Esophagus mucosa (tissue), 1 donor: ENCODE measurements at places on chromosomes 4 and X. TPM values are rescaled to one million over a fixed set of nuclear protein-coding genes. Genes with fewer than 3 reads are reported as not detected.

The PAGE5 gene
- not detected for total RNA-seq

The RFC1 gene
- total RNA-seq, result 30.5 TPM

The TACR3 gene
- total RNA-seq, result not detected

The LDB2 gene
- total RNA-seq, result 4.9 TPM

The NEXMIF gene
- 0.08 TPM for total RNA-seq

The SH3RF1 gene
- 5.4 TPM for total RNA-seq

DNA sequence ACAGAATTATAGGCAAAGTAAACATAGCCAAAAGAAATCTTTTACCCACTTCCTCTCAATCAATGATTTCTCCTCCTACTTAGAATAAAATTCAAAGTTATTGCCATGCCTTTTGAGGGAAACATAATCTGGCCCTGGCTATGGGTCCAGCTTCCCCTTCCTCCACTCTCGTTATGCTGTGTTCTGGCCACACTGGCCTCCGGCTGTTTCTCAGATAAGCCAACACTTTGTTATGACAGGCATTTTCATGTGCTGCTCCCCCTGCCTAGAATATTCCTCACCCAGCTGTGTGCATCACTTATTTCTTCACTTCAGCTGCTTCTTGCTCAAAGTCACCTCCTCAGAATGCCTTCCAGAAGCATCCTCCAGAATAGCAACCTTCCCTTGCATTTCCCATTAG lies 386.6 kb upstream of the AADAT start:
- no peak for ATAC-seq

- no peak for ATAC-seq
These were observed 1848.9 kb upstream of the TENM3 start for GRCh38 chr4:180394312-180394711.

GRCh38 chr4:81589262-81589661 lies 117.6 kb upstream of the RASGEF1B start:
- no peak for ATAC-seq

- no peak for ATAC-seq
These were observed 16.4 kb upstream of the CXCL8 start for GRCh38 chr4:73723928-73724327.

- no peak for ATAC-seq
These were observed 75.8 kb upstream of the ATP6AP2 start for GRCh38 chrX:40504801-40505605.

- no peak for ATAC-seq
These were observed 8.5 kb downstream of the PITX2 start for GRCh38 chr4:110614173-110614963.

DNA sequence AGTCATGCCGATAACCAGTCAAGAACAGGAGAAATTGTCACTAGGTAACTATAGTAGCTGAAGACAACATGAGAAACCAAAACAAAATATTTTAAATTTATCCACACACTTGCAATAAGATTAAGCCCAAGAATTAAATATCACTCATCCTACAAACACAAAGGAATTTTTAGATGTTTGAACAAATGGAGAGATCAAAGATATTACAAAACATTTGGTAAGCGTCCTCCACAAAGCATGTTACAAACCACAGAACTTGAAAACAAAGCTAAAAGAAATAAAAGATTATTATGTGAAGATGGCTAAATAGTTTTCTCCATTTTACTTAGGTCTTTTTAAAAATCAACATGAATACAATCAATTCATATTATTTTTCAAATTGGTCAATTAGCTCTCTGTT lies 631.9 kb upstream of the INTU start:
- ATAC-seq, result no peak

DNA sequence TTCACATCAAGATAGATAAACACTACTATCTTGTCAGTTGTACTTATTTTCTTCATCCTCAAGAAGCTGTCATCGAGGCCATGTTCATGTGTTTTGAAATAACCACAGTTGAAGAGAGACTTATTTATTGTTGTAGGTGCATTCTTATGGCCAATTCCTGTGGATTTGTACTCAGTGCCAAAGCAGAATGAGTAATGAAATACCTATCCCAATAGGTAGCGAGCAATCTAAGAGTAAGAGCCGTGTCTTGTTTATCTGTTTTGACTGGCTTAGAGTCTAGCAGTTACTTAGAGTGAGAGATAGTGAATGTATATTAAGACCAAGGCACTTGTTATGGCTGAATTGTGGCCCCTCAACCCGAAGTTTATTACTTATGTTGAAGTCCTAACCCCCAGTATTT lies 631.0 kb upstream of the SPANXN1 start:
- no peak for ATAC-seq

- ATAC-seq, result no peak
These were observed 74.6 kb downstream of the RAPGEF2 start for GRCh38 chr4:159177265-159178150.

DNA sequence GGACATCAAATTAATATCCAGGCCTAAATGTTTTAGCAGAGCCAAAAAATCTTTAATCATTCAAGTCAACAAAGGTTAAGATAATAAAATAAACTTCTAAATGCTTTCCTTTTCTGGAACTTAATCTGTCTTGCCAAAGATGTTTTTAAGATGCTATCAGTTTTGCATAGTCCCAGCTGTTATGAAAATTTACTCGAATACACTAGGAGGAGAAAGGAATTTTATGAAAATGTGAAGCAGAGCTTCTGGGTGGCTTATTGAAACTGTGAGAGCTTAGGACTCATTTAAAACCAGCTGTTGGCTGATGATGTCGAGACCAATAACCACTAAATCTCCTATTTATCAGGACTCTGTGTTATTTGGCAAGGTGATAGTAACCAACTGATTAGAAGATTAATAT lies 202.2 kb upstream of the ETNPPL start:
- ATAC-seq, result no peak

DNA sequence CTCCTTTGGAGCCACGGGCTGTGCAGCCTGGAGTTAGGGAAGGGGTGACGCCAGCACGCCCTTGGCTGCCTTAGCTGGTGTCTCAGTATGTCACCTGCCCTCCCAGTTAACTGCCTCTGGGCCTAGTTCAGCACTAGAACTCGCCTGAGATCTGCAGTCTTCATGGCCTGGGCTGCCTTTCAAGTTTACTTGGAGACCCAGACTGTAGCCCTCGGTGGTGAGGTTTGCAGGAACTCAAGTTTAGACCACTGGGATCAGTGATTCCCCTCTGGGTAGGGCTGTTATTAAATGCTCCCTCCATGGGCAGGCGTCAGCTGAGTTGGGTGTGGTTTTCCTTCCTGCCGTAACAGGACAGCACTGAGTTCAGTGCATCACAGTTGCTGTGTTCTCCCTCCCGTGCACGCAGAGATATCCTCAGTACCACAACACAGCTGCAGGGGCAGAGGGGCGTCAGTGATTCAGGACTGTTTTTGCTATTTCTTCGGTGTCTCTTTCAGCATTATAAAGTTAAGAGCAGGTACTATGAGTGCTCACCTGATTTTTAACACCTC lies 30.5 kb downstream of the PLAC8 start:
- peak; percentile 59 for ATAC-seq

GRCh38 chr4:36241771-36242170 lies 2.5 kb downstream of the ARAP2 start:
- ATAC-seq, result no peak

DNA sequence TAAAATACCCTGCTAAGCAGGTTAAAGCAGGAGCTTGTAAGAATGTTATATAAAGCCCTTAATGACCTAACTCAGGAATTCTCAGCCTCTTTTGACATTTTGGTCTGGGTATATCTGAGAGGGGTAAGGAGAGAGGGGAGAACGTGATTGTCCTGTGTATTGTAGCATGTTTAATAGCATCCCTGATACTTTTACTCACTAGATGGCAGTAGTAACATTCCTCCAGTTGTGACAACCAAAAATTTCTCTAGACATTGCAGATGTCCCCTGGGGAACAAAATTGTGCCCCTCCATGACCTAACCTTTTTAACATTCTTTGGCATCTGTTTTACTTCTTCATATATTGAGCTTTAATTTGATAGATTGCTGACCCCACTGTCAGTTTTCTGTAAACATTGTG lies 17.9 kb downstream of the SMARCA5 start:
- no peak for ATAC-seq

- ATAC-seq, result peak; percentile 34
These were observed 324.9 kb upstream of the CASK start for GRCh38 chrX:42248226-42248625.

GRCh38 chrX:107542040-107542439 lies 86.3 kb upstream of the PRPS1 start:
- no peak for ATAC-seq

GRCh38 chrX:70635669-70636068 lies 191.0 kb downstream of the DLG3 start:
- no peak for ATAC-seq

DNA sequence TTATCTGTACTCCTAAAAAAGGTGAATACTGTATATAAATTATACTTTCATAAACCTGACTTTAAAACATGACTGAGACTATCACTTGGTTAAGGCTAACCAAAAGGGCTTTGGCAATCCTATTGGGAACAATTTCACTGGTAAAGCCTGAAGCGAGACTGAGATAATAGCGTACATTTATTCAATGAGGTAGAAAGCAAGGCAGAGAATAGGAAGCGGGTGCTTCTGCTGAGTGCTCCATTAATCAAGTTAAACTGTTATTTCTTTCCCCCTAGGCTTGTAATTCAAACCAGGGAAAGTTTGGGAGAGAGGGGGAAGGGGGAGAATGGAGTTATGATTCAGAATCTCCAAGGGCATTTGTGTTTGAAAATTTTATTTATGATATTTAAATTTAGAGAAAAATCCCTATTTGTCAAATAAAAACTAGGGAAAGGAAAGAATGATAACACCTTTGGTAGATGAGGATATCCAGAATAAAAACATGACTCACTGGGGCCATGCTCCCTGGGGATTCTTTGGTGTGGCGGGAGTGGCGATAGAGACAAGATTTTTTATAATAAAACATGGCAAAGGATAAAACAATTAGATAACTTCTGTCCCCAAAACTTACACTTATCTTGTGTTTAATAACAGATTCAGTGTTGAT lies 34.6 kb upstream of the SORBS2 start:
- no peak for ATAC-seq

GRCh38 chr4:69881173-69881773 lies 21.3 kb upstream of the SULT1E1 start:
- ATAC-seq, result peak; percentile 86

- no peak for ATAC-seq
These were observed 343.5 kb upstream of the F9 start for GRCh38 chrX:139186991-139187390.

GRCh38 chr4:127212701-127213100 lies 420.1 kb upstream of the INTU start:
- ATAC-seq, result no peak

DNA sequence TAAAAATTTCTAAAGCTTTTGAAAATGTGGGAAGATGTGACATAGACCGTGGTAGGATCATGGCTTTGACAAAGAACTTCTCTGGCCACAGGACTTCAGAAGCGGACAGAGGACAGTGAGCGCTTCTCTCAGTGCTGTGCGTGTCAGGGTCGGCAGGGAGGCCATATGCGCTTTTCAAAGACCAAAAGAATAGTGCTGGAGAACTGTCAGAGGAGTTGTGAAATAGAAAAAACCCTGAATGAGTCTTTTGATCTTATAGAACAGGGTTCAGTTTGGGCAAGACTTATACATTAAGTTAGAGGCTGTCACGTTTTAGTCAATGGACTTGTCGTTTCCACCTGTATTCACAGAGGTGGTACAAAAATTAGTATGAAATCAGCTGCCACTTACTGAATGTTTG lies 77.4 kb downstream of the PTTG2 start:
- ATAC-seq, result no peak

DNA sequence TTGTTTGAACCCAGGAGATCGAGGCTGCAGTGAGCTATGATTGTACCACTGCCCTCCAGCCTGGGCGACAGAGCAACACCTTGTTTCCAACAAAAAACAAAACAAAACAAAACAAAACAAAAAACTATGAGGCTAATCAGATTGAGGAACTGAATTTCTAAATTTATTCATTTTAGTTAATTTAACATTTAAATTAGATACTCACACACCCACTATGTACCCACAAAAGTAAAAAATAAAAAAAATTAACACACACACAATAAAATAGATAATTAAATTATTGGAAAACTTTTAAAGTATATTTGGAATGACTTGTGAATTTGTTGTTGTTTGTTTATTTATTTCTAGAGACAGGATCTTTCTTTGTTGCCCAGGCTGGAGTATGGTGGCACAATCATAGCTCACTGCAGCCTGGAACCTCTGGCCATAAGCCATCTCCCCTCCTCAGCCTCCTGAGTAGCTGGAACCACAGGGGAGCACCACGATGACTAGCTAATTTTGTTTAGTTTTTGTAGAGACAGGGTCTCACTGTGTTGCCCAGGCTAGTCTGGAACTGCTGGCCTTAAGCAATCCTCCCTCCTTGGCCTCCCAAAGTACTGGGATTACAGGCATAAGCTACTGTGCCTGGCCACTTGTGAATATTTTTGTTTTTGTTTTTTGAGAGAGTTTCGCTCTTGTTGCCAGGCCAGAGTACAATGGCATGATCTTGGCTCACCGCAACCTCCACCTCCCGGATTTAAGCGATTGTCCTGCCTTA lies 9.8 kb upstream of the ZNF157 start:
- no peak for ATAC-seq

DNA sequence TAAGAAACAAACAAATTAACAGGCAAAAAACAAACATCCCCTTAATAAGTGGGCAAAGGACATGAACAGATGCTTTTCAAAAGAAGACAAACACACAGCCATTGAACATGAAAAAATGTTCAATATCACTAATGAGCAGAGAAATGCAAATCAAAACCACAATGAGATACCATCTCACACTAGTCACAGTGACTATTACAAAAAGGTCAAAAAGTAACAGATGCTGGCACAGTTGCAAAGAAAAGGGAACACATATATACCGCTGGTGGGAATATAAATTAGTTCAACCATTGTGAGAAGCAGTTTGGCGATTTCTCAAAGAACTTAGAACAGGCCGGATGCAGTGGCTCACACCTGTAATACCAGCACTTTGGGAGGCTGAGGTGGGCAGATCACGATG lies 146.1 kb upstream of the NEIL3 start:
- no peak for ATAC-seq

DNA sequence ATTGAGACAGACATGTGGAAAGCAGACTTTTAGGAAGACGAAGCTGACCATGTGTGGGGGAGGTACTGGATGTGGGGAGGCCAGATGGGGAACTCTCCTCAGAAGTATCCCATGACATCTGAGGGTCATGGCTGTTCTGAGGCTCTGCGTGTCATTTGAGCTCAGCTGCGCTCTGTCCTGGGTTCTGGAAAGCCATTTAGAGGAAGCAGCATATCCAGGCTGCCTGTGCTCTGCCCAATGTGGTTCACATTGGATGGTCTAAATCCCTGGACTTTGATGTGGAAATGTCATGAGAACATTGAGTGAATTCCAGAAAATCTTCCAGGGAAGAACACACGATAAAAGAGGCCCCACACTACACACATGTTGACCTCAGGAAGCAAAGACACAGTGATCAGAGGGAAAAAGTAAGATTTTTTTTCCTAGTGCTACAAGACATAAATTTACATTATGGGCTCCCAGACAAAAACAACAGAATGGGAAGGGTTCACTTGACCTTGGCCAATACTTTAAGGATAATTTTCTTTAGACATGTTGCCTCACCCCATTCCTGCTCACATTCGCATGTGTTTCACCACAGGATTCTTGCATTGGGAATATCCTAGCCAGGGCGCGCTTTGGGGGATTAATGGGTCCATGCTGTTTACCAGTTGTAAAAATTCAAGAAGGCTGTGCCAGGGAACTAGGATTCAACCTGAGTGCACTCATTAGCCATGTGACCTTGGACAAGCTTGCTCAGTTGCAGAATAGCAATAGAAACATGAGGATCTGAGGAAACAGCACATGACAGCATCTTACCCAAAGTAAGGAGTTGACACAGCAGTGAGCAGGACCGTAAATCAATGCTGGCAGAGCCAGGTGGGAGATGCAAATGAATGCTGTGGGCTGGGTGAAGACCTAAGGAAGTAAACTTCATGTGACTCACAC lies 73.2 kb upstream of the C1QTNF7 start:
- no peak for ATAC-seq

- peak; percentile 64 for ATAC-seq
These were observed 6.2 kb upstream of the MAN2B2 start for GRCh38 chr4:6568689-6569332.
